Stimulated activated CD4-positive, alpha-beta T cell treated with anti-CD3 and anti-CD28 coated beads, Interleukin-12 subunit alpha, Interleukin-12 subunit beta, amount 100 ng/mL, for 48 hours (primary cell): ENCODE measurements at places on chromosomes 16 and 17.
A peak's percentile ranks its signal among the peaks of the same experiment; 100 is the strongest.

- no peak for DNase-seq
Measured at GRCh38 chr17:1813088-1813487, 16.6 kb downstream of the SMYD4 start.

- no peak for DNase-seq
Measured at GRCh38 chr17:1038459-1039122, 41.7 kb downstream of the TIMM22 start.

DNA sequence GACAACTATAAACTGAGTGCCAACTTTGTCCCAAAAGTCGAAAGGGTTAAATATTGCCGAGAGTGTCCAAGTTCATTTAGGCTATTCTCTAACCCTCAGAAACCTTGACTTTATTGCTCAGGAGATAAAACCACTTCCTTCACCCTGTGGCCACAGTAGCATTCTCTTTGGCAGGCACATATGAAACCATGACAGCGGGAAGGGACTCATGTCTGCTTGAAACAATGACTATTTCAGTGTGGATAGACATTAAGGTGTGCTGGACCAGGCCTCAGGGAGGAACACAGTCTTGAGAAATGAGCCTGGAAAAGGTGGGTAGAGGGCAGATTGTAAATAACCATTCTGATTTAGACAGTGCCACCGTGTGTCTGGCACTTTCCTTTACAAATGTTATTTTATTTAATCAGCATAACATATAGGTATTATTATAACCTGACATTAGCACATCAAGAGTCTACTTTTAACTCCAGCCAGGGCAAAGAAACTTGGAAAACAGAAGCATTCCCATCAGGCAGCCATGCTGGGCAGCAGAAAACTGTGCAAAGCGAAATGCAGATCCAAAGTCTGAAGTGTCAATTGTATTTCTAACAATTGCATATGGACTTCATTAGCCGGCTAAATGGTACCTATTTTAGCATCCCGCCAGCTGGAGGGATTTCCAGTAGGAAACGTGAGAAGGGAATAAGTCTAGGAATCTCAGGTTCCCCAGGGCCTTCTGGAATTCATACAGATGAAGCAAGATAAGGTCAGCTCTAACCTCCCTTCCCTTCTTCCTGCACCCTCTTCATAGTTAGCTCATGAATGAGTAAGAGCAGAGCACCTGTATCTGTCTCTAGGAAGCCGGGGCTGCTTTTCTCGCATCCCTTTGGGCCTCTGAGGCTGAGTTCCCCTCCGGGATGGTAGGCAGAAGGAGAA lies 212.8 kb upstream of the ELAC2 start:
- no peak for DNase-seq

DNA sequence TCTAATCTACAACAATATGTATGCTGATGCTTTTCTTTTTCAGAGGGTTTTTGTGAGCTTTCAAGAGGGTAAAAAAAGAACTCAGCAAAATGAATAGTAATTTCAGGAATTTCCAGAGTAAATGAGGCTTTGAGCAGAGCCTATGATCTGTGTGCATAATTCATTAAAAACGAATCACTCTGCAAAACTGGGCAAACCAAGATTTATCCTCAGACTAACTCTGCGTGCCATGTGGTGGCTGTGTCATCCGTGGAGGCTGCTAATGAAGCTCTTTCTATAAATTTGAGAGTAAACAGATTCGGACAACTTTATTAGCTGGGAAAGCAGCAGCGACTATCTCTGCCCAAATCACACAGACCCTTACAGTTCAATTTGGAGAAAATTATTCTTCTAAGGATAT lies 83.8 kb downstream of the FOXL1 start:
- DNase-seq, result no peak

DNA sequence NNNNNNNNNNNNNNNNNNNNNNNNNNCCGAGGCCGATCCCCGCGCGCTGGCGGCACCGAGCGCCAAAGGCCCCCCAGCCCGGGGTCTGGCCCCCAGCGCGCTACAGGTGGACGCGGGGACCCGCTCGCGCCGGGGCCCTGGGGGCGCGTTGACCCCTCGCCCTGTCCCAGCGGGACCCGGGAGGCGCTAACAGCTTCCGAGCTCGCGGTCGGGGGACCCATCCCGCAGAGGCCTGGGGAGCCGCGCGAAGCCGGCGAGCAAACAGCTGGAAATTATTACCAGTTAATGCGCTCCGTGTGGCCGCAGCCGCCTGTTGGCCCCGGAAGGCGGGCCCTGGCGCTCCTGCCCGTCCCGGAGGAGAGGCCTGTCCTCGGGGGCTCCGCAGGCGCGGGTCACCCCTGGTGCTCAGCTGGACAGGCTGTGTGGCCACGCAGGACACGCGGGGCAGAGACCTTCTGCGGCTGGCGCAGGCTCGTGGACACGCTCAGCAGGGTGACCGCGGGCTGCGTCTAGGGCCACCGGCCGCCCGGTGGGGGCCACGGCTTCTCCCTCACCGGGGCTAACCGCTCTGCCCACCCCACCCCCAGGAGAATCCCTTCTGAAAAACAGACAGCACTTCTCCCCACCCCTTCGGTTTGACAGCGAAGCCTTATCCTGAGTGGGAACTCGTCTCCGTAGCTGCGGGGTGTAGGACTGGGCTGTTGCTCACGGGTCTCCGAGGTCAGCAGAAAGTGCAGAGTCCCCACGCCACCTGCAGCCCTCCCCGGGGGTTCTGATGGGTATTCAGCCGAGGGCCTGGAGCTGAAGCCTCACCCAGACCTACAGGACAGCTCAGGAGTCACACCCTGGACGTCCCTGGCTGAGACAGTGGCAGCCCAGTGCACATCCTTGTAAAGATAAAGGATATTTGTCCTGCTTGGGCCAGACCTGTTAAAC lies 138.7 kb upstream of the RPH3AL start:
- DNase-seq, result peak; percentile 15
